Pancreas (tissue), 10 donors: ENCODE measurements at places on chromosomes 1 and 21.

DNA sequence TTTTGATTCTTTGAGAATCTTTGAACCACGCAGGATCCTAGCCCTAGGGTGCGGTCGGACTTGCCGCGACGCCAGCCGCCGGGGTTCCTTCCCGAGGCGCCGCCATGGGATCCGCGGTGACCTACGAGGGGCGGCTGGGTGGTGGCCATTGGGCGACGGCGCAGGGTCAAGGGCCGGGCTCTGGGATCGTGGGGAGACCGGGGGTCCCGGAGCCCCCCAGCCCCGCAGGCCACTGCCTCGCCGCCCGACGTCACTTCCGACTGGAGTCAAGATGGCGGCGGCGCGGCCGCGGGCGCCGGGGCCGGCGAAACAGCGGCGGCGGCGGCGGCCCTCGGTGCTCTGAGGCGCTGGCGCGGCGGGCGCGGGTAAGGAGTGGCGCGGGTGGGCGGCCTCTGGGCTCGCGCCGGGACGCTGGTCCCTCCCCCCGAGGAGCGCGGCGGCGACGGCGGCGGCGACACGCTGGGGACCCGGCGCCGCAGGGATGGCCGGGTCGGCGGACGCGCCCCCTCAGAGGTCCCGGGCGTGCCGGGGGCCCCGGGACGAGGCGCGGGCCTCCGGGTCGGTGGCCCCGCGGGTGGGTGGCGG, at the start of gene PRDM2:
Gene PRDM2 (plus strand): TSS at position 253 of the 585 bp plus-strand sequence. CDS start 15,418 bp downstream, outside the sequence.
- no peaks in the 10 kb centered on the region for H3K27me3 ChIP-seq
- H3K4me1 ChIP-seq, result no peaks in the 10 kb centered on the region
- peak within 1 kb of the TSS; percentile 74 for H3K4me3 ChIP-seq
- H3K36me3 ChIP-seq, result no peaks in the 10 kb centered on the region
- peak within 1 kb of the TSS; percentile 81 for H3K27ac ChIP-seq

GRCh38 chr21:40118527-40118926, 251.3 kb downstream of the PCP4 start:
- H3K27ac ChIP-seq, result no peak overlapping the region
- no peak for DNase-seq
- no peaks in the 10 kb centered on the region for H3K27me3 ChIP-seq
- no peak overlapping the region for H3K4me3 ChIP-seq
- no peaks in the 10 kb centered on the region for H3K36me3 ChIP-seq
- no peaks in the 10 kb centered on the region for H3K4me1 ChIP-seq

DNA sequence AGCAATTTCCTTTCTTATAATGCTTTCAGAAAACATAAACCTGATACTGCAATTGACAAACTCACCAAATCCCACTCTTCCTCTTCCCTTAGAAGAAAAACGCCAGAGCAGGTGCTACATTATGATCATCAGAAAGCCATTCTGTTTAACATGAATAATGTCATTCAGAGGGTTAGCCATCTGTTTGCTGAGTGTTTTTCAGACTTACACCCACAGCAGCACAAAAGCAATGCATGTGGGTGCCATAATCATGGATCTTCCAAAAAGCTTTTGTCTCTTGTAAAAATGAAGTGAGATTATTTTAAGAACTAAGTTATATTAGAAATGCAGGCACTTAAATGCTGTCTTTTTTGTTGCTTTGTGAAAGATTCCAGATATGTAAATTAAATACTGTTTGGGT, 204.6 kb upstream of the TMPRSS15 start:
- H3K4me1 ChIP-seq, result no peaks in the 10 kb centered on the region
- no peaks in the 10 kb centered on the region for H3K27me3 ChIP-seq

- H3K4me3 ChIP-seq, result no peak overlapping the region
- H3K27me3 ChIP-seq, result no peaks in the 10 kb centered on the region
- no peak overlapping the region for H3K27ac ChIP-seq
- no peaks in the 10 kb centered on the region for H3K4me1 ChIP-seq
- no peaks in the 10 kb centered on the region for H3K36me3 ChIP-seq
Observed at GRCh38 chr1:20282533-20282932, 8.1 kb upstream of the VWA5B1 start.

DNA sequence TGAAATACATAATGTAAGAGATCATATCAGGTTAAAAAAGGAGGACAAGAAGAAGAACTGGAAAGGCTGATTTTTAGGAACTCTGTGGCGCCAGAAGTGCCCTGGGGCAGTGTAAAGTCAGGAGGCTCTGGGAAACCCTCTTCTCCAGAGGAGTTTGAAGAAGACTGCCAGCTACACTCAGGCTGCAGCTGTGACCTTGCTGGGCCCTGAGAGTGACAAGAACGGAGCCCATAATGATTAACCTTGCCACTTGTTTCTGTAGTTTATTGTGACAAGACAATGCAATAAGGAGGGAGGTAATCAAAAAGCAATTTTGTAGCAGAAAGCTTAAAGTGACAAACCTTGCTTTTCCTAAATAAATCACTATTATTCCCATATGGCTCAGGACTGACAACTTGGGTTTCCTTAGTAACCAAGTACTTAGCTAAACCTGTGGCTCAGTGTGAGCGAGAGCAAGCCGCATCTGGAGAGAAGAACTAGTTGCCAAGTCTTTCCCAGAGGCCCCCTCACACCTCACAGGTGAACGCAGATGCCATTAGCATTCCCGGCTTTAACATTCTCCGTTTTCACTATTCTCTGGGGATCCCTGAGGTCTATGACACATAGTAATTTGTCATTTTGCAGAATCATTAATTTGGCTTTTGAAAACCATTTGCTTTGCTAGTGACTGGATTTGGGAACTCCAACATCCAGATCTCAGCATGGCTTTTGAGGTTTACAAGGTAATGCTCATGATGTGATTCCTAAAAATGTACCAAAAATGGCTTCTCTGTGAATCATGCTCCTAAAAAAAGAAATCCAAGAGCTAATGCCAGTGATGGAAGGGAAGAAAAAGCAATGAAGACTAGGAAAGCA, 115.9 kb downstream of the OMA1 start:
- no peaks in the 10 kb centered on the region for H3K27me3 ChIP-seq
- no peaks in the 10 kb centered on the region for H3K36me3 ChIP-seq
- DNase-seq, result no peak
- H3K4me1 ChIP-seq, result no peaks in the 10 kb centered on the region

- no peaks in the 10 kb centered on the region for H3K36me3 ChIP-seq
- no peaks in the 10 kb centered on the region for H3K4me1 ChIP-seq
- no peak for DNase-seq
- no peak overlapping the region for H3K4me3 ChIP-seq
Observed at GRCh38 chr1:1629430-1630190, 2.4 kb upstream of the MMP23B start.

- no peaks in the 10 kb centered on the region for H3K4me1 ChIP-seq
- no peak overlapping the region for H3K4me3 ChIP-seq
- no peaks in the 10 kb centered on the region for H3K27me3 ChIP-seq
- H3K27ac ChIP-seq, result no peak overlapping the region
Observed at GRCh38 chr1:101280942-101281654, 44.3 kb downstream of the S1PR1 start.

DNA sequence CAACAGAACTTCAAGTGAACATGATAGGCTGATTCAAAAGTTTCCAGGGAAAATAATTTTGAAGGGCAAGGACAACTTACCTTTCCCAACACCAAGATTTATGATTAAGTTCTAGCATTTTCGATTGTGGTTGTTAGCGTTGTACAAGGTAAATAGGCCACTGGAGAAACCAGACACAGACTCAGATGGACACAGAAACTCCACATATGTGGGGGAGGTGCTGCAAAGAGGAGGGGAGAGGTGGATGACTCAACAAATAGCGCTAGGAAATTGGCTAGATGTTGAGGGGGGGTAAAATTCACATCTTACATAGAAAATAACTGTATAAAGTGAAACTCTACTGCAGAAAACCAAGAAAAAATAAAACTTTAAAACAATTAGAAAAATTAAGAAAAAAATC, 564.4 kb downstream of the MATN1 start:
- DNase-seq, result no peak
- no peaks in the 10 kb centered on the region for H3K36me3 ChIP-seq
- H3K27me3 ChIP-seq, result no peaks in the 10 kb centered on the region
- H3K4me1 ChIP-seq, result no peaks in the 10 kb centered on the region

GRCh38 chr21:30193201-30193600, 22.7 kb downstream of the CLDN8 start:
- no peaks in the 10 kb centered on the region for H3K36me3 ChIP-seq
- H3K27me3 ChIP-seq, result no peaks in the 10 kb centered on the region
- H3K4me1 ChIP-seq, result no peaks in the 10 kb centered on the region
- H3K27ac ChIP-seq, result no peak overlapping the region

- H3K4me3 ChIP-seq, result no peak overlapping the region
- no peak overlapping the region for H3K27ac ChIP-seq
- peak; percentile 63 for DNase-seq
- no peaks in the 10 kb centered on the region for H3K36me3 ChIP-seq
Observed at GRCh38 chr1:29332204-29332603, 95.9 kb downstream of the PTPRU start.

GRCh38 chr1:166164995-166165660, 1.7 kb downstream of the FAM78B start:
- peak; percentile 52 for DNase-seq
- H3K27me3 ChIP-seq, result no peaks in the 10 kb centered on the region
- peak overlapping the region; percentile 59 for H3K4me3 ChIP-seq
- no peaks in the 10 kb centered on the region for H3K36me3 ChIP-seq
- no peak overlapping the region for H3K27ac ChIP-seq

DNA sequence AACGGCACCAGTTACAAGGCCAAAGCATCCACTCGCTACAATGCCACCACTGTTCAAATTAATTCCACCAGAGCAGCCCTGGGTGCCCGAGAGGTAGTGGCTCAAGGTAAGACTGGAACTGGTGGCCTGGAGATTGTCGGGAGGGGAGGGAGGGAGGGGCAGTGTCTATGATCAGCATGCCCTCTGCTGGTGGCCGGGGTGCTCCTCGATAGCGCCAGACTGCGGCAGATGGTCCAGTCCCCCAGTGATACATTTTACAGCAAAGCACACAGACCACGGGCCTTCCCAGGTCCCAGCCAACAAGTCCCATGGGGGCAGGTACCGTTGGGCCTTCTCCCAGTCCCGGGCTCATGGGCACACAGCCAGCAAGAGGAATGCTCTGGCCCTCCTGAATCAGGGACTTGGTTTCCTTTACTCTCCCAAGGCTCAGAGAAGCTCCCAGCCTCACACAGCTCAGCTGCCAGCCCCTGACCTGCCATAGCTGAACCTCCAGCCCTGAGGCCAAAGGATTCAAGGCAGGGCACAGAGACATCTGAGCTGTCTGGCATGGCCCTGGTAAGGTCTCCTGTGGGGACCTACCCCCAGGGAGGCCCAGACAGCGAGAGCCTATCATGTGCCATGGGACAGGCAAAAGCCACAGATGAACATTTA, 15.3 kb downstream of the ACOT7 start:
- H3K4me1 ChIP-seq, result peaks cover 8% of the 10 kb centered on the region
- no peak overlapping the region for H3K4me3 ChIP-seq
- H3K36me3 ChIP-seq, result no peaks in the 10 kb centered on the region
- DNase-seq, result no peak
- H3K27ac ChIP-seq, result no peak overlapping the region

DNA sequence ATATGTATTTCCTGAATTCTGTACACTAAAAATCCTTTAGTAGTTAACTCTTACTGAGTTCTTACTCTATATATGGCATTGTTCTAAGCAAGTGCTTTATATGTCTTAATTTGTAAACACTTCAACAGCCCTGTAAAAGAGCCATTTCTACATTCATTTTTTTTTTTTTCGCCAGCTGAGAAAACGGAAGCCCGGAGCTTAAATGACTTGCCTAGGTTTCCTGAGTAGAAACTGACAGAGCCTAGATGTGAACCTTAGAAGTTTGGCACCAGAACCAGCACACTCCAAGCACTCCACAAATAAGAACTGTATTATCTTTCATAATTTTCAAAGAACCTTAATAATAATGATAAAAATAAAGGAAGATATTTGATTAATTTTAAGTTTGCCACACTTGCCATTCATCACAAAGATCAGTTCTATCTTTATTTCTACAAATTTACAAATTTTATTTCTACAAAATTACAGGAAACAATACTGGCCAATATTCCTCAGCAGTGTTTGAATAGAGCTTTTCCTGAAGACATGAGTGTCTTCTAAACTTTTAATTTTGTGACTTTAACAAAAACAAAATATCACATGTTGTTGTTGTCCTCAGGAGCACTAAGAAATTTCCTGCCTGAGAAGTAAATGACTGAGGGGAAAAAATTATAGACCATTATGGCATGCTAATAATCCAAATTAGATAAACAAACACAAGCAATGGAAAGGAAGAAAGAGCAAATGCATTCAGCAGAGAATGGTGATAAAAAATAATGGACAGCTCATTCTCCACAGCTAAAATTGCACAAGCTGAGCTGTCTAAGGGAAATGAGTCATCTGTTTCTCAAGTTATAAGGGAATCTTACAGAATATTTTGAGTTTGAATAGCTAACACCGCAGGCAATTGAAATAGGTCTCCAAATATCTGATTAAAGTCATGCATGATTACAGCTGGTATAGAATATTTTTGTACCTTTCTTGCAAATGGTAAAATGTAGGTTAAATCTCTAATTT, 71.2 kb downstream of the DPYD start:
- no peaks in the 10 kb centered on the region for H3K36me3 ChIP-seq
- no peak overlapping the region for H3K4me3 ChIP-seq
- H3K27me3 ChIP-seq, result no peaks in the 10 kb centered on the region
- H3K4me1 ChIP-seq, result no peaks in the 10 kb centered on the region
- DNase-seq, result no peak
- H3K27ac ChIP-seq, result no peak overlapping the region

DNA sequence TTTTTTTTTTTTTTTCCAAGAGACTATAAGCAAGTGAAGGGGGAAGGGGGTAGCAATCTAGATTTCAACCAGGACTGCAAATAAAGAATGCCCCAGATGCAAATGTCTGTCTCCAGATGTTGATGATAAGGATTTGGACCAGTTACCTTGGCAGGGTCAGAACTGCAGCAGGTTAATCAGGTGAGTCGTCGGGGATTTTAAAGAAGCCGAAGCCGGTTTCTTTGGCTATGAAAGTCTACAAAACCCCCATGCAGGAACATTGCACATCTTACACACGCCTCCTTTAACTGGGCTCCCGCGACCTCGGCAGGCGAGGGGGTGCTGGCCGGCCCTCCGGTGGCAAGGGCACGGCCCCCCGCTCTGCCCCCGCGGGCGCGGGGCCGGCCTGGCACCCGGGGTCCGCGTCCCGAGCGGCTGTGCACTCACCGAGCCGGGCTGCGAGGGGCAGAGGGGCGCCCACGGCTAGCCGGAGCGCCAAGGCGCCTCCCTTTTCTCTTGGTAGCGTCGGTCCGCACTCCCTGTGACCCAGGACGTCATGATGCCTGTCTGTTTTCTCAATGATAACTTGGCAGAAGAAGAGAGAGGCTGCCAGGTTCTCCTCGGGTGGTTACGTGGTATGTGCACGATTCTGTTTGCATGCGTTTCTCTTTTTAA, 366.3 kb upstream of the ESRRG start:
- H3K4me1 ChIP-seq, result no peaks in the 10 kb centered on the region
- peak overlapping the region; percentile 80 for H3K27ac ChIP-seq
- H3K36me3 ChIP-seq, result no peaks in the 10 kb centered on the region
- peak; percentile 25 for DNase-seq

GRCh38 chr1:169648709-169649108, 18.8 kb upstream of the SELP start:
- no peak overlapping the region for H3K4me3 ChIP-seq
- H3K27me3 ChIP-seq, result no peaks in the 10 kb centered on the region
- H3K36me3 ChIP-seq, result no peaks in the 10 kb centered on the region

GRCh38 chr21:43358940-43359822, 67.8 kb downstream of the SIK1 start:
- no peaks in the 10 kb centered on the region for H3K36me3 ChIP-seq
- H3K27me3 ChIP-seq, result no peaks in the 10 kb centered on the region
- no peak for DNase-seq
- H3K27ac ChIP-seq, result no peak overlapping the region
- no peaks in the 10 kb centered on the region for H3K4me1 ChIP-seq

GRCh38 chr1:99266726-99267125, 2.4 kb downstream of the PLPPR4 start:
- no peak overlapping the region for H3K27ac ChIP-seq
- H3K27me3 ChIP-seq, result no peaks in the 10 kb centered on the region
- no peaks in the 10 kb centered on the region for H3K4me1 ChIP-seq
- no peaks in the 10 kb centered on the region for H3K36me3 ChIP-seq
- no peak overlapping the region for H3K4me3 ChIP-seq
- DNase-seq, result no peak
